Nucleus accumbens (tissue), 56 donors: ENCODE measurements at places on chromosomes 4 and X.

DNA sequence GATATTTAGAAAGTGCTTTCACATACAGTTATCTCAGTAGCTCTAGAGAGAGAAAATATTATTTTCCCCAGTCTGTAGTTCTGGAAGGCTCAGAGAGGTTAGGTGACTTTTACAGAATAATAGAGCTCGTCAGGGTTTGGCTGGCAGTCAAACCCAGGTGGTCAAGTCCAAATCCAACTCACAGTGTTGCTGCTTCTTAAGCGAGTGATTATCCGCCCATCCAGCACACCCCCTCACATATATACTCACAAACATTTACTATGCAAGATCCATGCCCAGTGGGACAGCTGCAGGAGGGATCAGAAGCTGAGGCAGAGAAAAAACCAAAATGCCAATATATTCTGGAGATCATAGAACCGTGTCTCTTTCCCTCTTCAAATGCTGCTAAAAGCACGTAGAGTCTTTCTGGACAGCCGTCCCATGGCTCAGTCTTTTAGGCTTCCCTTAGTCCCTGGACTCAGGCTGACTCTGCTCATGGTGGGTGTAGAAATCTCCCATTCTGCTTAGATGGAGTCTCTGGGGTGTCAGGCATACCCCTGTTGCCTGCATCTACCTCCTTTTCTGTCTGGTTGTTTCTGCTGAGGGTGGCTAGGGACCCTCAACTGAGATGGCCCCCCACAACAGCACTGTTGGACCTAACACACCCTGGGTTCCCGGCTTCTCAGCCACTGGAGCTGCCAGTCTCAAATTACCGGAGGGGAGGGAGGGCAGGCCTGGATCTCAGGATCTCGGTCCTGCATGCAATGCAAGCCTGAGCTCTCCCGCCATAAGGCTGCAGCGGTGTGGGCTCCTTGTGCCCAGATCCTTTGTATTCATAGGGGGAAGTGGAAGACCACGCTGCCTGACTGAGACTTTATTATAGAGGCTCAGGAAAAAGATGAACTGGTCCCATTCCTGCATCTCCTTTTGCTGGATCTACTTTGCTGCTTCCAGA lies at the start of gene CHRNA9:
Gene CHRNA9 (plus strand): TSS at position 743 of the 934 bp plus-strand sequence. CDS start 135 bp downstream, at position 878.
- no peak for DNase-seq

DNA sequence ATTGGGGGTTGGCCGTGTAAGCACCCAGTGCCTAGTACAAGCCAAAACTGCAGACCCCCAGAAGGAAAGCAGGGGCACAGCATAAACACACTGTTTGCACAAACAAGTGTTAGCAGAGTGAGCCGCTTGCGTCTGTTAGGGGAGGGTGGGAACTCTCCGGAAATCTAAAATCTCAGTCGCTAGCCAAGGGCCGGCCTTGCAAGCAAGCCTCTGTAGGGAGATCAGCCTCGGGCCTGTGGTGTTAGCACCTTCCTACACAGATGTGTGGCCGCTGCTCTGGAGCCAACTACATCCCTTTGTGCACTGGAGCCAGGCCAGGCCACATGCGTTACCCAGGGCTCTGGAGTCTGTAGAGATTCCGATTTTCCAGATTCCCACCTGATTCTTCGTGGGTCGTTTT lies 67.1 kb downstream of the GPR143 start:
- DNase-seq, result no peak

DNA sequence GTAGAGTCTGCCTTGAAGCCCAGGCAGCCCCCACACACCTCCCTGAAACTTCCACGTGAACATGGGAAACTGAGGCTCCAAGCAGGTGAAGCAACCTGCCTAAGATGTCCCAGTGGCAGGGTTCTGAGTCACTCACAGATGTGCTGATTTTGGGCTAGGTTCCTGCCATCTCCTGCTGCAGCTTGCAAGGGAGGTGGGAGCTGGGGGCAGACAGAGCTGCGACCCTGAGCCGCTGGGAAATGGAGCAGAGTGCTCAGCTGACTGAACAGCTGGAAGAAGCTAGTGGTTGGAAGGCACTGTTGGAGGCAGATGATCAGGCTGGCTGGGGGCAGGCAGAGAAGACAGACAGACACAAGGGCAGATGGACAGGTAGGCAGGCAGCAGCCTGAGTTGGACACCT lies 3.6 kb upstream of the FATE1 start:
- DNase-seq, result no peak

GRCh38 chrX:21948897-21949578 lies 8.5 kb downstream of the SMS start:
- DNase-seq, result no peak

DNA sequence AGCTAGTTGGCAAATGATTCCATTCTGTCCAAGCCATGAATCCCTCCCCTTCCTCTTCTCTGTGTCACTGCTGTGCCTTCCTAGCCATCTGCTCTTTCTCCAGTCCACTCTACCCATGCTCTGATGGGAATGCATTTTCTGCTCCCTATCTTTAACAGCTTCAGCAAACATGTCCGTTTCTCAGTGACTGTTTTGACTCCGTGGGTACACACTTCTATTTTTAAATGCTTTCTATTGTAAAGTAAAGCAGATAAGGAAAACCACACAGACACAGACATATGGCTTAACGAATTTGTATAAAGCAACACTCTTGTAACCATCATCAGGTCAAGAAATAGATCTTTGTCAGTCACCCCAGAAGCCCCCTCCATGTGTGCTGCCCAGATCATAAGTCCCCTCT lies 72.4 kb upstream of the KLHL13 start:
- DNase-seq, result no peak

DNA sequence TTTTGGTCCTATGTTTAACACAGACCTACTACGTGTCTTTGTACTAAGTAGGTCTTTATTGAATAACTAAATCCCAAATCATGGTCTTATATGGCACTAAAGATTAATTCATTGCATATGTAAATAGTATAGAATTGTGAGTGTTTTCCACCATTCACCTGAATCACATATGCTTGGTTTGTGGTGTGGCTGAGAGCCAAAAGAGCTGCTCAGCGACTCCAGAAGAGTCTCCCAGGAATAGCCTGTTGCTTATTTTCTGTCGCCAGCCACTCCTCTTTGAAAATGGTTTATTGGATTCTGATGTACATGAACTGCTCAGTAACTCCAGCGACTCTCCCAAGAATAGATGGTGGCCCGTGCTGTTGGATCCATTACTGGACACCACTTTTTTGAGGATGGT lies 184.5 kb downstream of the CLCN4 start:
- no peak for DNase-seq

DNA sequence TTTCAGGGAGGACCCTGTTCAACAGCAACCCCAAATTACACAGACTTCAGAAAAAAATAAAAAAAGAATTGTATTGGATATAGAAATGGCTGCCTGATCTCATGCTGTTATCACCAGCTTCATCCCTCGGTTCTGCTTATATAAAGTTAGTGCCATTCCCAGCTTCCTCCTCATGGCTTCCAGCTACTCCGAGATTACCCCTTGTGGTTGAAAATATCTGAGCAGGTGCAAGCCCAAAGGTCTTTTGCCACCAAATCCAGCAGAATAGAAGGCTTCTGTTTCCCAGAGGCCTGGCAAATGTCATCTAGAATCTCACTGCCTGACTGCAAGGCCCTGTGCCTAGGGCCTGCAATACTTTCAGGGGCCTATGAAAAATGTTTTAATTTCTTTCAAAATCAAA lies 13.8 kb upstream of the HPGDS start:
- DNase-seq, result no peak

GRCh38 chrX:13131396-13132137 lies 87.1 kb upstream of the FAM9C start:
- DNase-seq, result no peak

GRCh38 chr4:170012629-170012958 lies 13.6 kb downstream of the MFAP3L start:
- DNase-seq, result no peak

- DNase-seq, result no peak
Observed at GRCh38 chr4:145861336-145862318, 77.0 kb downstream of the ZNF827 start.

DNA sequence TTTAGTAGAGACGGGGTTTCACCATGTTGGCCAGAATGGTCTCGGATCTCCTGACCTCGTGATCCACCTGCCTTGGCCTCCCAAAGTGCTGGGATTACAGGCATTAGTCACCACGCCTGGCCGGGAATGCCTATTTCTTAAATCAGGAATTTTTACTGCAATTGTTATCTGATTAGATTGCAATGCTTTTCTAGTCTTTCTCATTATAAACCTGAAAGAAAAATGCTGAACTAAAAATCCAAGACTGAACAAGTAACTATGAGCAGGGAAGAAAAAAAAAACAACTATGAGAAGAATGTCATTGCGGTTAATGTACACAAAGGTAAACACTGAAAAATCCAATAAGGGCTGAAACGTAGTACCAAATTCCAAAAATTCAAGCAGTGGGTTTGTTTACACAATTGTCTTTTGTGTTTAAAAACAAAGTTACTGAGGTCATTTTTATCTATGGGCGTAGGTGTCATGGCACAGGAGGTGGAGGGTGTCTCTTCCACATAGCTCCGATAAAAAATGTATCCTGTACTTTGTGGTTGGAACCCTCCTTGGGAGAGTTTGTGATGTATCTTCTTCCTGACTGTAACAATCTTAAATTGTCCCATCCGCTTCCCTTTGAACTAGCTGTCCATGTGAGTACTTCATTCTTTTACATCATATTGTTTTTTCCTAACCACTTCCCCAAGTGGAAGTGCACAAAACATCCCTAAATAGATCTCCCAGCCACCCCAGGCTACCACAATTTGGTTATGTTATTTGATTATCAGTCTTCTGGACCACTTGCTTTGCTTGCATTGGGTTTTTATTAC lies 11.1 kb upstream of the TMEM156 start:
- DNase-seq, result no peak

GRCh38 chr4:186746581-186746980 lies 22.9 kb upstream of the FAT1 start:
- no peak for DNase-seq

- DNase-seq, result no peak
Observed at GRCh38 chr4:142265536-142265935, 580.6 kb downstream of the INPP4B start.
